ENCODE measurements at places on chromosomes 3 and 15.

DNA sequence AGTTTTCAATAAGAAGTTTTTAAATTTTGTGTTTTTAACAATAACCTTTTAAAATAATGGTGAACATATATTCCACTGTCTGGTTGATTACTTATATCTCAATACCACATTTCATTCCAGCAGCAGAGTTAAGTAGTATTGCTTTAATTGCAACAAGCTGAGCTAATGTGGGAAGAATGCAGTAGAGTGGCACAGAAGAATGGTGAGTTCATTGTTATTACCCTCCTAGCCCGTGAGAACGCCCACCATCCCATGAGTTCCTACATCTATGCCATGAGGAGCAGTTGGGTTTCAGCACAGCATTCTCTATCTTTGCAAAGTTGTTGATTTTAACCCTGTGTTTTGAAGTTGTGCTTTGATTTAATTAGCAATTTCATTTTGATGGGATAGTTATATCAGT is 17.8 kb upstream of the NR2E3 start:
- no peak for DNase-seq

DNA sequence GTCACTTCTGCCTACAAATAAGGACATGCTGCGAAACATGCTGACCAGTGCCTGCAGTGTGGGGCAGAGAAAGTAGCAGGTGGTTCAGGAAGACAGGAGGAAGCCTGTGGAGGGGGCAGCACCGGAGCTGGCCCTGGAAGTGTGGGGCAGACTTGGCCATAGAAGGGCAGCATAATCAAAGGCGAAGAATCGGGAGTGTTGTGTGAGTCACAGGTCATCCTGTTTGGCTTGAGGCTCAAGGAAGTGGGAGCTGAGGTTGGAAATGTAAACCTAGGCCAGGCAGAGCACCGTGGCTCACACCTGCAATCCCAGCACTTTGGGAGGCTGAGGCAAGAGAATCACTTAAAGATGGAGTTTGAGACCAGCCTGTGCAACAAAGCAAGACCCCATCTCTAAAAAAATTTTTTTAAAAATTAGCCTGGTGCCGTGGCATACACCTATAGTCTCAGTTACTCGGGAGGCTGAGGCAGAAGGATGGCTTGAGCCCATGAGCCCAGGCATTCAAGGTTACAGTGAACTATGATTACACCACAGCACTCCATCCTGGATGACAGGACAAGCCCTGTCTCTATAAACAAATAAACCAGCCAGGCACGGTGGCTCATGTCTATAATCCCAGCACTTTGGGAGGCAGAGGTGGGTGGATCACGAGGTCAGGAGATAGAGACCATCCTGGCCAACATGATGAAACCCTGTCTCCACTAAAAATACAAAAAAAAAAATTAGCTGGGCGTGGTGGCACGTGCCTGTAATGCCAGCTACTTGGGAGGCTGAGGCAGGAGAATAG is 54.0 kb downstream of the FAM43A start:
- no peak for DNase-seq

DNA sequence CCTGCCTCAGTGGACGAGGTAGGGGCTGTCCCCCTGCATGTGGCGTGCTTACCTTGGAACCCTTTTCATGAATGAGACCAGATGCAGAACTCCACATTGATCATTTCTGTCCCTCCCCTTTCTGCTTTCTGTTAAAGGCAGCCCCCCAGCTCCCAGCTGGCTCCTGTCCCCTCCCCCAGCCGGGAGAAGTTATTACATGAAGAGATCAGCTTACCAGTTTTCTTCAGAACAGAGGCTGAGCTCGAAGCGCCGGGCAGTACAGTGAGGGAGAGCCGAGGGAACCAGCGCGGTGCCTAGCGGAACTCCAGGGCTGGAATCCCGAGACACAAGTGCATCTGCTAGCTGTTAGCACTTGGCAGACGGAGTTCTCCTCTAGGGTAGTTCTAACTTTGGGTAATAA is 263.3 kb upstream of the NR2E3 start:
- DNase-seq, result no peak

DNA sequence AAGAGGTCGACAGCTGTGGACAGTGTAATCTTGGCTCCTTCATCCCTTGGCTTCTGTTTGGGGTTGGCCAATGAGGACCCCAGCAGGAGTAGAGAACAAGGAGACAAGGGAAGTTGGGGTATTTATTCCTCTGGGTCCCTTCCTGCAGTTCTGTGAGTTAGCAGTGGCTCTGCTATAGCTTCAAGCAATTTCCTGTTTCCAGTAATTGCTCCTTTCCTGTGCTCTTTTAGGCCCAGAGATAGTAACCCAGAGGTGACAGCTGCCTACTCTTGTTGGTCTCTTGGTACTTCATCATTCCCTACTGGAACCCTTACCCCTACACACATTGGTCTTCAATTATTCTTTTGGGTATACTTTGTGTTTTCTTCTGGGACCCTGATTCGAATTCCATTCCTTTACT is 92.9 kb downstream of the NR1D2 start:
- DNase-seq, result peak; percentile 8

GRCh38 chr3:24503616-24504113 is 9.0 kb upstream of the THRB start:
- DNase-seq, result peak; percentile 89

DNA sequence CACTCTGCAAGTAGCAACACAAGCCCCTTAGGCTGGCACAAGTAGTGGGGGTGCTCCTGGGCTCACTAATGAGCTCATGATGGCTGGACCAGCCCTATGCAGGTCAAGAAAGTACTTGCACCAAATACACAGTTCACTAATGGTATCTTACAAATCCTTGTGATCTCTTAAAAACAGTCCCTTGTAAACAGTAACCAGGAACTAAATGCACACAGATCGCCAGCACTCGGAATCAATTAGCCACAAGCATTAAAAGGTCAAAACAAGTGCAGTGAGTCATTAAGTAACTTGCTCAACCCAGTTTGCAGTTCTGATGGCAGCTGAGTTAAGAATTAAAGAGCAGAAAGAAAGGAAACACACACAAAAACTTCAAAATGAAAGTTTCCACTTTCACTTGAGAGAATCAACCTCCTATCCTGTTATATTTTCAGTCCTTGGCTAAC is 43.2 kb downstream of the ARHGEF3 start:
- DNase-seq, result peak; percentile 96

DNA sequence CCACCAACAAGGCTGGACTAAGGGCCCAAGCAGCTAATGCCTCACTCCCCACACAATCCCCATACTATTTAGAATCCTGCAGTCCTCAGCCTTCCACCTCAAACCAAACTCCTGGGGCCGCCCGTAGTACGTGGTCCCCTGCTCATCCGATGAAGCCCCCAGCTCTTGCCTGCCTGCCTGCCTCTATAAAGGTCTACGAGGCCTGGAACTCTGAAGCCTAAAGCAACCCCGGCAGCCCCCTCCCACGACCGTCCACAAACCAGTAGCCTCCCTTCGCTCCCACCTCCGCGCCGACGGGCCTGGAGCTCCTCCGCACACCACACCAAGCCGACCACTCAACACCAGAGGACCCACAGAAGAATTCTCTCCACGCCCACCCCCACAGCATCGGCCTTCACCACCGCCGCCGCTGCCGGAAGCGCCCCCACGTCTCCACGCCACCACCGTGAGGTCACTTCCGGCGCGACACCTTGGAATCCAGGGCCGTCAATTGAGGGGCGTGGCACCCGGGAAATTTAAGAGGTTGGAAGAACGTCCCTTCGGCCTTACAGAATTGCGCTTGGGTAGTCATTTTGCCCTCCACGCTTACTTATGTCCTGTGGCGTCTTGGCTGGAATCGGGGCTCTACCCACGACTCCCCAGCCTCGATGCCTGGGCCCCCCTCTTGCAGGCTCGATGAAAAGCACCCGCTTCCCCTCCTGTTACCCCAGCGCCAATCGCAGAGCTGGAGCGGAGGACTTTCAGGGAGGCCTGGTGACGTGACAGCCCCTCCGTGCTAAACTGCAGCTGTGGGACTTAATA is at the start of gene EDC3:
EDC3 (minus strand) TSS at position 428 of the 801 bp plus-strand sequence. CDS start 20,900 bp downstream, outside the sequence.
- peak; percentile 77 for DNase-seq

- DNase-seq, result no peak
Observed at GRCh38 chr3:70840106-70840870, 527.9 kb upstream of the MDFIC2 start.

DNA sequence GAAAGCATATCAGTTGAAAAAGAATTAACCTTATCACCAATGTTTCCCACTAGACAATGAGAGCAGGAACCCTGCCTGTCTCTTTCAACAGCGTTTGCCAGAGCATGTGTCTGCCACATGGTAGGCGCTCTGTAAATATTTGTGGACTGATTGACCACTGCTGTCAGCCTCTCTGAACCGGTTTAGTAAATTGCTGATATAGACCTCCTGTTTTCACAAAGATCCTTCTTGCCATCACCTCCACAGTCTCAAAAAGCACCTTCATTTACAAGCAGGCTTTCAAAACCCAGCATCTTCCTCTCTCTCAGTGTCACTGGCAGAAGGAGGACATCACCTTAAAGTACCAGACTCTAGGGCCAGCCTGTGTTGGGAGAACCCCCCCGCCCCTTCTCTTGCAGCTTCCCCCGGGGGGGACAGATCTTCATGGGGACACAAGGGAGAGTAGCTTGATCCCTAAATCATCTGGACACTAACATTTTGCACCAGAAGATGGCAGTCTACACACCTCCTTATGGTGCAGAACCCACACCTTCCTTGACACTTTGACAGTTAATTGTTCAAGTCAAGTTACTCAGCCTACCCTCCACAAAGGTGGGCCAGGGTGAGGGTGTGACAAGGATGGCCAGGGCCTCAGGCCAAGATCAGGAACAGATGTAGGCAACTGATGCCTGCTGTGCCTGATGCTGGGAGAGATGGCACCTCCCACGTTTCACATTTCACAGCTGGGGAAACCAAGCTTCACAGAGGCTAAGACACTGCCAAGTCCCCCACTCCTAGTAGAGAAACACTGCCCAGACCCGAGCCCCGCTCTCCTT is 37.8 kb upstream of the USP3 start:
- peak; percentile 68 for DNase-seq

- DNase-seq, result no peak
Observed at GRCh38 chr3:130557336-130558035, 40.5 kb downstream of the COL6A6 start.

DNA sequence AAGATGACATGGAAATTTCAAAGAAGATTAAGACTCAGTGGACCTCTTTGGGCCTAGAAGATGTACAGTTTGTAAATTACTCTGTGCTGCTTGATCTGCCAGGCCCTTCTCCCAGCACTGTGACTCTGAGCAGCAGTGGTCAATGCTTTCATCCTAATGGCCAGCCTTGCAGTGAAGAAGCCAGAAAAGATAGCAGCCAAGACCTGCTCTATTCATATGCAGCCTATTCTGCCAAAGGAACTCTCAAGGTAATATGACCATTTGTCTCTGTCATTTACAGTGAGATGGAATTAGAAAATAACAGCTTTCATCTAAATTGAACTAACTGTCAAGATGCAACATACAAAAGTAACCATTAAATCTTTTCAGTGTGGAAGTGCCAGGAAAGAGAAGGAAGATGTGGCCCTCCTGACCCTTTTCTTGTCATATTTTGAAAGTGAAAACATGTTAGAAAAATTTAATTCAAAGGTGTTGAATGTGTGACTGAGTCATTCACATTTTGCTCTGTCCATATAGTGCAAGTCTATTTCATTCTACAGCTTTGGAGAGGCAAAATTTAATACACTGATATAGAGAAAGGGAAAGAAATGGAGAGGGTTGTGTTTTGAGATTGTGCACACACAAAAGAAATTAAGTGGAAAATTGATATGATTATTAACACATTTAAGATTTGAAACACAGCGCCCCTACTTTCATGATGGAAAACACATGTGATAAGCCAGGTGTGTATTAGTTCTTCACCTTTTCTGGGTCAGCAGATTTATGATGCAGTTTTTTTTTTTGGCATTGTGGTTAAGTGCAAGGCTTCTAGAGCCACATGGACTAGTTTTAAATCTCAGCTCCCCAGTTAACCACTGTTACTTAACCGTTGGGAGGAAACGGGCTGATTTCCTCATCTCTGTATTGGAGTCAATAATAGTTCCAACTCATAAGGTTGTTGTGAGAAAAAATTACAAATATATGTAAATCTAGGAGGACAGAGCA is 375.1 kb downstream of the NAALADL2 start:
- DNase-seq, result no peak

Data from MV-4-11 (cell line).